ENCODE measurements at places on chromosomes 13 and 19.

DNA sequence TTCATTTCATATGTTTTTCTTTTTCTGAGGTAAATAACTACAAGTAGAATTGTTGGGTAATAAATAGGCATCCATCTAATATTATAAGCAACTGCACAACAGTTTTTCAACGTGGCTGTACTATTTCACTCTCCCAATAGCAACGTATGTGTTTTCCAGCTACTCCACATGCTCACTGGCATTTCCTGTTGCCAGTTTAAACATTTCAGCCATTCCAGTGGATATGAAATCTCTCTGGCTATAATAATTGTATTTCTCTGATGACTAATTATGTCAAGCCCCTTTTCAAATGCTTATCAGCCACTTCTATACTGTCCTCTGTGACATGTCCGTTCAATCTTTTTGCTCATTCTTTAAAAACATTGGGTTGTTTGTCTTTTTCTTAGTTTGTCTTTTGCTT is 26.8 kb upstream of the ALOX5AP start:
- DNase-seq: no peak

DNA sequence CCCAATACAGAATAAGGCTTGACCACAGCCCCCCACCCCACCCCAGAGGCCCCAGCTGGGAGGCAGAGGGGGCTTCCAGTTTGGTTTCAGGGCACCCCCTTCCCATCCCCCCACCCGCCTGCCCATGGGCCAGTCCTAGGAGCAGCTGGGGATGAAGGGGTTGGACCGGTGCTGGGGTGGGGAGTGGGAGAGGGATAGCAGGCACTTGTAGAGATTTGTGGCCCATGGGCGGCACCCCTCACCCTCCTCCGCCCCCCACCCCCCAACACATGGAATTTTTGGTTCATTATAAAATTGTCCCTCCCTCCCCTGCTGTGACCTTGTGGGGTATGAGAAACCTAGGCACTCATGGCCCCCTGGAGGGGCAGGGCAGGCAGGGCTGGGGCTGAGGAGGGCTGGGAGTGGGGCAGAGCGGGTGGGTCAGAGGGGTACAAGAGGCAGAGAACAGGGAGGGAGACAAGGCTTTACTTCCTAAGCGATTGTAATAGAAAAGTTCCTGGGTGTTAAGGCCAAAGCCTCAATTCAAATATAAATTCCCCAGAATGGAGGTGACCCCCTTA is 5.3 kb upstream of the GSK3A start:
- DNase-seq: no peak

DNA sequence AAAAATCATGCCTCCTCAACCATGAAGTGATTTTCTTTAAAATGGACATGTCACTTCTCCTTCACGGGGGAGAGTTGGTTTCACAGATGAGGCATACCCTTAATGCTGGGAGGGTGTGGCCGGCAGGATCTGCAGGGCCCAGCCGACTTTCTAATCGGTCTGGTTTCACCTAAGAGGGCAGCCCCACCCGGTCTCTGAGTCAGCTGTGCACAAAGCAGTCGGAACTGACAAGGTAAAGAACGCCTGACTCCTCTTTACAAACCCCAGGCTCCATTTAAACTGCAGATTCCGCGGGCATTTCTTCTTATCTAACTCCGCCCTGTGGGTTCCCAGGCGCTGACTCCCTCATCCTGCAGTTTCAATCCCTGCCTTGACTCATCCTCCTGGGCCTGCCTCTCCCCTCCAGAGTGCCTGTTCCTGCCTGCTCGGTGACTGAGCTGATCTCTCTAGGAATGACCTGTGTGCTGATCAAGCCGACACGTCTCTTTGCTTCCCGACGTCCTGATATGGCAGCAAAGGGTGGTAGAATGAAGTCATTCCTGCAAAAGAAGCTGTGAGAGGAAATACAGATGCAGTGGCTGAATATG is 63.4 kb downstream of the EFNB2 start:
- DNase-seq: no peak

- DNase-seq: no peak
Measured at GRCh38 chr13:70527599-70527998, 419.3 kb upstream of the KLHL1 start.

DNA sequence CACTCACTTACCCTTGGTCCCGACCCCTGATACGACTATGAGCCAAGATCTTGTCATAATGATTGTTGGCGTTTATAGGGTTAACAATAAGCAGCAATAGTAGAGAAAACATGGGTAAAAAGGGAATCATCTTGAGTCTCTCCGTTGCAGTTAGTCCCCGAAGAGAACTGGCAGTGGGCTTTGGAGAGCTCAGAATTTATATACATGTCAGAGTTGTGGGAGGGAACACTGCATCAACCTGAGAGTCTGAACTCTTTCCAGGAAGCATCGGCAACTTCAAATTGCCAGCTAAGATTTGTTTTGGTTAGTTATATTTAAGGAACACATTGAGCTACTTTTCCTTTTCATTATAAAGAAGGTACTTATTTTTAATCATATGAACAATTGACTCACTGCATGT is at the start of gene POSTN:
Gene POSTN, minus strand, starts transcription at position 172 of the 400 bp plus-strand sequence. Its CDS starts 42 bp downstream, at position 130.
- no peak for DNase-seq

GRCh38 chr13:98890925-98891324 is 86.9 kb downstream of the DOCK9 start:
- DNase-seq: no peak

DNA sequence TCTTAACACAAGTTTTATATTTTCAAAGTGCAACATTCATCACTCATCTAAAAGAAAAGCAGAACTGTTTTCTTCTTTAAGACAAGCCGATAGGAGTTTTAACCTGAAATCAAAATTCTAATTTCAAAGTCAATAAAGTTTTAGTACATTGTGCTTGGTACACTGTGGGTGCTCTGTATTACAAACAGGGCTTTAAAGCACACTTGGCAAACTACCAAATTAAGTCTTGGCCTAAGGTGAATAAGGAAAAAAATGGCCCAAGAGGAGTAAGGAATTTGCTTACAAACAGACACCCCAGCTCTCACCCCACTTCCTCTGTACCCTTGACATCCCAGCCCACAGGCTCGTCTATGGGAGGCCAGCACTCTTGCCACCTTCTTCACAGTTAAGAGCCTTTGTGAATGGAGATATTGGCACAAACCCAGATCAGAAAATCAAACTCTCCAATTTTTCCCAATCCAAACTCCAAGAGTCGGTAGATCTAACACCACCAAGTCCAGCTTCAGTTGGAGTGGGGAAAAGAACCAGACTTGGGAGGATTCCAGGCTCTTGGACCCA is 66.0 kb downstream of the ABCC4 start:
- DNase-seq: no peak

DNA sequence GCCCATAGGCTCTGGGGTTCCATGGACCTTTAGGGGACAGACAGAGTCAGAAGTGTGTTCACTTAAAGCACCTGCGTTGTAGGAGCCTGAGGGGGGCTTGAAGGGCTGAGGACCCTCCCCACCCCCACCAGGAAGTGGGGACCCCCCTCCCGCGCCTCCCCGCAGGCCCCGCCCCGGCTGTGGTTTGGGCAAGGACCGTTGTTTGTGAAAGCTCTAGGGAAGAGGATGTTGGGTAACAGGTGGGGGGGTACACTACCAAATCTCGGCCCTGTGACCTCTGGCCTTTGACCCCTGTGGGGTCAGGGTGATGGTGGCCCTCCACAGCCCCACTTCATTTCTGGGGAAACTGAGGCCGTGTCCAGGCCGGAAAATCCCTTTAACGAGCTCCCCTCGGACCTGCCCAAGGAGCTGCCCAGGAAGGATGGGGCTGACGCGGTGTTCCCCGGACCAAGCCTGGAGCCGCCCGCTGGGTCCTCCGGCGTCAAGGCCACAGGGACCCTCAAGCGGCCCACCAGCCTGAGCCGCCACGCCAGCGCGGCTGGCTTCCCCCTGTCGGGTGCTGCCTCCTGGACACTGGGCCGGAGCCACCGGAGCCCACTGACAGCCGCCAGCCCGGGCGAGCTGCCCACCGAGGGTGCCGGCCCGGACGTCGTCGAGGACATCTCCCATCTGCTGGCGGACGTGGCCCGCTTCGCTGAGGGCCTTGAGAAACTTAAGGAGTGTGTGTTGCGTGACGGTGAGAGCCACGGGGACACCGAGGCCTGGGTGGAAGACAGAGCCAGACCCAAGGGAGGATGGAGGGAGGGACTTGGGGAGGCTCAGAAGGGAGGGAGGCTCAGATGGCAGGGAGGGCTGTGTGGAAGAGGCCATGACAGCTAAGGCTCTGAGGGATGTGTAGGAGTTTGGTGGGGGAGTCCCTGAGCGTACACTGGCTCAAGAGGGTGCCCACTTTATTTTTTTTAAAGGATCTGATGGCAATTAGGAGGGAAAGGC is 1.3 kb downstream of the ARHGAP45 start:
- no peak for DNase-seq

- no peak for DNase-seq
Measured at GRCh38 chr19:29664753-29665214, 477 bp upstream of the PLEKHF1 start.

DNA sequence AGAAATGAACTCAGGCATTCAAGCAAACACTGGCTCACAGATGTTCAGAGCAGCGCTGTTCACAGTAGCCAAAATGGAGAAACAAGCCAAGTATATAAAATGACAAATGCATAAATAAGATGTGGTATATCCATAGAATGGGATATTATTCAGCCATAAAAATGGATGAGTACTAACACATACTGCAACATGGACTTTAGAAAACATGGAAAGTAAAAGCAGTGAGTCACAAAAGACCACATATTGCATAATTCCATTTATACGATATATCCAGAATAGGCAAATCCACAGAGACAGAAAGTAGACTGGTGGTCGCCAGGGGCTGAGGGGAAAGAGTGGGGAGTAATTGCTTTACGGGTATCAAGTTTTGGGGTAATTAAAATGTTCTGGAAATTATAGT is 6.6 kb downstream of the ZNF837 start:
- DNase-seq: no peak

DNA sequence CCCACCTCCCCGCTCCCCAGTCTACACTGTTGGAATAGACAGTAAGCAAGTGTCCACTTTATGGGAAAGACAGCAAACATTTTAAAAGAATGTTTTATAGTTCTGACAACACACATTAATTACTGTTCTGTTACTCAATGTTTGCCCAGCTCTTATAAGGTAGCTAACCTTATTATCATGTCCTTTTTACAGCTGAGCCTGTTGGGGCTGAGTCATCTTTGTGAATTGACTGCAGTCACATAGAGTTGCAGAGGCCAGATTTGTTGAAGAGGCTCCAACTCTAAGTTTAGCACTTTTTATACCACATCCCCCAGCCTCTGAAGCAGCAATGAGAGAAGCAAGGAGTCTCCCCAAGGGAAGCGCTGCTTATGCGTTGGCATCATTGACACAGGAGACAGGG is 76.2 kb downstream of the C13orf42 start:
- no peak for DNase-seq

GRCh38 chr19:3653865-3654513 is 27.4 kb upstream of the CACTIN start:
- DNase-seq: no peak

- DNase-seq: no peak
Measured at GRCh38 chr13:78841358-78841963, 182.5 kb upstream of the OBI1 start.

DNA sequence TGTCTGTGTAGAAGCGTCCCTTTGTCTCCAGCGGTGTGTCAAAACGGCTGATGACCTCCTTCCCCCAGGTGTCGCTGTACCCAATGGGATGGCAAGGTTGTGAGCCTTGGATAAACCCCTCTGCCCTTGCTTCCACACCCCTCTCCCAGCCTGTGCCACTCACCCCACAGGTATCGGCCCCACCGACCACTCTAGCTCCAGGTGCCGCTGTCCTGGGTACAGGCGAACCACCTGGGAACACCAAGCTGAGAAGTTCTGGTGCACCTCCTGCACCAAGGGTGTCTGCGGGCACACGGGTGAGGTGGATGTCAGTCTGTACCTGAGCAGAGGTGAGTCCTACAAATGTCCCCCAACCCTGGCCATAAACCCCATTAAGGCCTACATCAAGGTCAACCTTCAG is 16.6 kb downstream of the MAN2B1 start:
- DNase-seq: no peak

GRCh38 chr13:98983182-98983581 is 5.3 kb upstream of the DOCK9 start:
- no peak for DNase-seq

GRCh38 chr13:48594096-48594815 is 59.5 kb upstream of the CYSLTR2 start:
- no peak for DNase-seq

DNA sequence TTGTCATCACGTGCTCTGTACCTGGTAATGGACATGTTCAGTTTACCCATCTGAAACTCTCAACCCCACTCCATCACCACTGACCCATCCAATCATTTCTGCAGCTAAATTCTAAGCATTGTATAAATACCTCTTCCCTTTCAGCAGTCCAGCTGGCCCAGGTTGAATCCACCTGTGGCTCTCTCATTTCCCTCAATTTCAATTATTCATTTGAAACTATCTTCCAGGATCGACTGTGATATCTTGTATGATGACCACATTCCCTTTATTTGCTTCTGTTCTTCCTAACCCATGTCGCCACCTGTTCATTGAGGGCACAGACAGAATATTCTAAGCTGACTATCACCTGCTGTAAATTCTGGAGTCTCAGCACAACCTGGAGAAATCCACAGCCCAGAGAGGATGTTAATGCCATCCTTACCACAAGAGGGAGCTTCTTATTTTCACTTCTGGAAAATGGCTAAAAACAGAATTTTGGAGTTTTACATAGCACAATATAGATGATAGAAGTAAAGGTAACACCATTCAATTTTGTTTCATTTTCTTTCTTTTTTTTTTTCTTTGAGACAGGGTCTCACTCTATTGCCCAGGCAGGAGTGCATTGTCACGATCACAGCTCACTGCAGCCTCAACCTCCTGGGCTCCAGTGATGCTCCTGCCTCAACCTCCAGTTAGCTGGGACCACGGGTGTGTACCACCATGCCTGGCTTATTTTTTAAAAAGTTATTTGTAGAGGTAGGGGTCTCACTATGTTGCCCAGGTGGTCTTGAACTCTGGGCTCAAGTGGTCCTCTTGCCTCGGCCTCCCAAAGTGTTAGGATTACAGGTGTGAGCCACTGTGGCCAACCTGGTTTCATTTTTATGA is 38.6 kb downstream of the ZNF823 start:
- DNase-seq: no peak

GRCh38 chr13:30906411-30907051 is 460 bp downstream of the MEDAG start:
- no peak for DNase-seq

DNA sequence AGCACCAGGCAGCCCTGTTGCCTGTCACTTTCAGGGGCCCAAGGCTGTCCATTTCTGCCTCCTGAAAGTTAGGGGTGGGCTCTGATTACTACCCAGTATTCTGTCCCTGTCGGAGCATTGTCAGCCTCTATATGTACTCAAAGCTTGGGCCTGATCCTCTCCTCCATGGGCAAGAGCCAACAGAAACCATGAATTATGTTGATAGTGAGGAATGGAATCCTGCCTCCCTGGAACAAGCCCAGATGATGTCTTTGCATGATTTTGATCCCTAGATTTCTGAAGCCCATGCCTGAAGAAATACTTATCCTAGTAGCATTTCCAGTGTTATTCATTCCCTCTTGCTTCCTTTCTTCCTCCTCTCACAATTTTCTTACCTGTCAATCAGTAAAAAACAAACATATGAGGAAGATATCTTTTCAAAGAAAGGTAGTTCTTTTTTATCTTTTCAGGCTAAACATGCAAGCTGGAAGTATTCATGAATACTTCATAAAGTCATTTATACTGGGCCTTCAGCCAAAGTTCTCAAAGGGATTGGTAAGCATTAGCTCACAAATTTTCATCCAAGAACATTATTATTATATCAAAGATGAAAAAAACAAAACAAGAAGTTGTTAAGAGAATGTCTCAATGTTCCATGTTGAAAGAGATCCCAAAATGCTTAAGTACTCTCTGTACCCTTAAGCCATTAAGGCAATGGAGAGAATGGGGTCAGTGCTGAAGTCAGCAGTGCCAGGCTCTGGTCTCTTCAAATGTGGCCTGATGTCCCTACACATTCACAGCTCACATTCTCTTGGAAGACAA is 171.7 kb downstream of the NHLRC3 start:
- no peak for DNase-seq
